ENCODE measurements at places on chromosomes 5 and 9.

GRCh38 chr5:14296533-14297331 lies 153.6 kb downstream of the TRIO start:
- DNase-seq, result no peak
- peaks cover 5% of the 10 kb centered on the region for H3K27me3 ChIP-seq
- no peaks in the 10 kb centered on the region for H3K4me1 ChIP-seq
- no peaks in the 10 kb centered on the region for H3K36me3 ChIP-seq
- no peak overlapping the region for H3K4me3 ChIP-seq
- H3K27ac ChIP-seq, result no peak overlapping the region

GRCh38 chr5:110638970-110639902 lies 87.2 kb downstream of the TMEM232 start:
- H3K4me3 ChIP-seq, result no peak overlapping the region
- H3K4me1 ChIP-seq, result peaks cover 5% of the 10 kb centered on the region
- no peaks in the 10 kb centered on the region for H3K36me3 ChIP-seq
- no peak for DNase-seq

DNA sequence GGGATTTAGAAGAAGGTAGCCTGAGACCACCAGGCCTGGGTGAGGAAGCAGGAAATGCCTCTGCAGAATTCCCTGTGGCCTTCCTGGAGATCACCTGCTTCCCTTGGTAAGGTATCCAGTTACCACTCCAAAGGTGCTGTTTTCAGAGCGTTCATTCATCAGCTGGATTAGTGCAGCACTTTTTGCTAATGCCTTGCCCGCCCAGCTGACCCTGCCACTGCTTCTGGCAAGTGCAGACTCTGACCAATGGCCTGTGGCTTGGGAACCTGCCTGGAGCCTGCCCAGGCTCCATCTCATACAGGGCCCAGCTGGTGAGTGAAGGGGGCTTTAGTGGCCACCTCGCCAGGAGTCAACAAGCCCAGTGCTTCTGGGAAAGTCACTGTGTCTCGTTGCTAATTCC lies 48.6 kb downstream of the FOXI1 start:
- no peak overlapping the region for H3K4me3 ChIP-seq
- no peak for DNase-seq
- peaks cover 7% of the 10 kb centered on the region for H3K27me3 ChIP-seq
- no peaks in the 10 kb centered on the region for H3K36me3 ChIP-seq
- H3K4me1 ChIP-seq, result peaks cover 2% of the 10 kb centered on the region

GRCh38 chr5:139772927-139773690 lies 22.5 kb upstream of the PSD2 start:
- H3K4me3 ChIP-seq, result no peak overlapping the region
- H3K36me3 ChIP-seq, result peaks cover 3% of the 10 kb centered on the region
- H3K4me1 ChIP-seq, result peaks cover 9% of the 10 kb centered on the region
- no peak for DNase-seq
- H3K27ac ChIP-seq, result no peak overlapping the region

DNA sequence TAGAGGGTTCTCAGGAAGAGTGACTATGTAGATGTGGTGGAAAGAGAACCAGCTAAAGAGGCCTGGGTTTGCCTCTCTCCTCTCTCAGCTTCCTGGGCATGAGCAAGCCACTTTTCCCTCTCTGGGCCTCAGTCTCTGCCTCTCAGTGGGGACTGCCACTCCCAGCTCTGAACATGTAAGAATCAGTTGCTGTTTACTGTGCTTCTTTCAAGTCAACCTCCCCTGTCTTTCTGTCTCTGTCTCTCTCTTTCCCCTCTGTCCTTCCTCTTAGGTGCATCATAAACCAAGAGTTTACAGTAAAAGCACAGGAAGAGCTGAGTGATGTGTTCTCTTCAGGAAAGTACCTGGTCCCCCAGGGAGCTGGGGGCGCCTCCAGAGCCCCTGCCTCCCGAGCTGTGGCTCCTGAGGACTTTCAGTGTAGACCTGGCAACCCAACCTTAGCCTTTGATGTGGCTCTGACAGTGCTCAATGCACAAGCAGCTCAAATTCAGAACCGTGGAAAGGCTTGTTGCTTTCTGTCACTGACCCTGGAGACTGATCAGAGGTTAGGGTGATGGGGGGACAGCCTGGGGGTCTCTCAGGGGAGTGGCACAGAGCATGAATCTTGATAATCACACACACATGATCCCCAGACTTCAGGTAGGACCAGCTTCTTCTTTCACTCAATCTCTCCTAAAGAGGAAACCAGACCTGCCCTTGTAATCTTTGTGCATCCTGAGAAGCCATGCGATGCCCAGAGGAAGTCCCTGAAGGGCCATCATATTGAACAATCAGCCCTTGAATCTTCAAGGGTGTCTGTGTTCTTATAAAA lies 59.4 kb upstream of the TNFSF8 start:
- H3K4me1 ChIP-seq, result peaks cover 40% of the 10 kb centered on the region
- peak overlapping the region; percentile 71 for H3K4me3 ChIP-seq
- H3K36me3 ChIP-seq, result no peaks in the 10 kb centered on the region

DNA sequence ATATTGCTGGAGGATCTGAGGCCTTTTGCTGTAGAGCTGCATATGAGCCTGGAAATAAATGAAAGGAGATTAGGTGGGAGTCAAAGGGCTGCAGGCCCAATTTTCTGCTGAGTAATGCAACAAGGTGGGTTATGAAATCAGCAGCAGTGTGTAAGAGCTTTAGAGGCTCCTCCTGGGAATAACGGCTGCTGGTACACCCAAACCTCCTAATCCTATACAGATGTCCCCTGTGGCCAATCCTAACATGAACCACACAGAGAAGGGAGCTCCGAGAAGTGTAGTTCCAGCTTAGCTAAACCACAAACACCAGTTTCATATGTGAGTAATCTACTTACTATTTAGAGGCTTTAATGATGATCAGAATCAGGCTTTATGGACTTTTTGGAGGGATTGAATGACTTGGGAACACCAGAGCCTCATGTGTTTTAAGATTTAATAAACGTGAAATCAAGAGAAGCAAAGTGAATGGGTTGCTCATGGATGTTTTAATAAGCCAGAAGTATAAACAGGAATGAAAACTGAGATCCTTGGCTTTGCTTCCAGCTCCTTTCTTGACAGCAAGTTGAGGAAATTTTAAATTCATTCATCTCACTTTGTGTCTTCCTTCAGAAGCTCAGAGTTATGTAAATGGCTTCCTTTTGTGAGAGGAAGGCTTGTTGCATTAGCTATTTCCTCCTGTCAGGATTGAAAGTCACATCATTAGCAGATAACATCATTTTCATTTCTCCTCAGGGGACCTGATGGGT lies 437.5 kb downstream of the TMEM232 start:
- H3K4me3 ChIP-seq, result no peak overlapping the region
- H3K4me1 ChIP-seq, result no peaks in the 10 kb centered on the region
- H3K27me3 ChIP-seq, result no peaks in the 10 kb centered on the region
- H3K27ac ChIP-seq, result no peak overlapping the region

- H3K36me3 ChIP-seq, result peaks cover 5% of the 10 kb centered on the region
- no peak overlapping the region for H3K27ac ChIP-seq
- H3K4me3 ChIP-seq, result no peak overlapping the region
- no peak for DNase-seq
- peaks cover 5% of the 10 kb centered on the region for H3K27me3 ChIP-seq
- H3K4me1 ChIP-seq, result no peaks in the 10 kb centered on the region
Measured at GRCh38 chr9:84723426-84723825, 53.9 kb downstream of the NTRK2 start.

- H3K36me3 ChIP-seq, result no peaks in the 10 kb centered on the region
- H3K4me1 ChIP-seq, result peaks cover 3% of the 10 kb centered on the region
- no peak overlapping the region for H3K27ac ChIP-seq
Measured at GRCh38 chr9:134220311-134220710, 55.9 kb upstream of the RNU6ATAC start.

- no peak for DNase-seq
- no peaks in the 10 kb centered on the region for H3K4me1 ChIP-seq
- no peak overlapping the region for H3K27ac ChIP-seq
- no peaks in the 10 kb centered on the region for H3K27me3 ChIP-seq
- no peak overlapping the region for H3K4me3 ChIP-seq
- no peaks in the 10 kb centered on the region for H3K36me3 ChIP-seq
Measured at GRCh38 chr5:28082610-28083009, 1044.2 kb upstream of the CDH9 start.

DNA sequence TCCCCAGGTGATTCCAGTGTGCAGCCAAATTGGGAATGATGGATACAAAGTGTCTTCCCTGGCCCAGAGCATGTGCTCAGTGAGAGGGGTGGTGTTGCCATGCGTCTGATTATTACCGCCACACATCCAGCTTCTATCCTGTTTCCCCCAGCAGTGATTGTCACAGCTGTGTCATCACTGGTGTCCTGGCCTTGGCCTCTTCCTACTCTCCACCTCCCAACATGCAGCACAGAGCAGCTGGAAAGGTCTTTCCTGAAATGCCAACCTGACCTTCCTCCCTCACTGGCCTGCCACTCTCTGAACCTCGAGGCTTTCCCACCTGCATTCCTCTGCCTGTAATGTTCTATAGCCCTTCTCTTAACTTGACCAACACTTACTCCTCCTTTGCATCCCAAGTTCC lies 60.0 kb downstream of the TMOD1 start:
- H3K4me3 ChIP-seq, result no peak overlapping the region
- H3K27me3 ChIP-seq, result peaks cover 46% of the 10 kb centered on the region
- no peak overlapping the region for H3K27ac ChIP-seq
- no peak for DNase-seq

DNA sequence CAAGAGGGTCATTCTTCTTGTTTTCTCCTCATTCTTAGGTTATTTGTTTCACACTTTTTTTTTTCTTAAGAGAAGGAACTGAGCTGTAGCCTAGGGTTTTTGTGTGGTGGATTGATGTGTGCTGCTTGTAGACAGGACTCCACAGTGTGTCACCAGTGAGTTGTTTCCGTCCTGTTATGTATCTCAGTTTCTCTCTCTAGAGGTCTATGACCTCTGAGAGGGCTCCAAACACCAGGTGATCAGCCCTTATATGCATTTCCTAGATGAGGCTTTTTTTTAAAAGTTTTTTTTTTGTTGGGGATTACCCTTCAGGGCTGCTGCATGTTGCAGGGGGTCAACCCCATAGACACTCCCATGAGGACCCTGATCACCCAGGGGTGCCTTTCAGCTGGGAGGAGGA lies 124.2 kb upstream of the MAST4 start:
- H3K27ac ChIP-seq, result no peak overlapping the region
- no peak overlapping the region for H3K4me3 ChIP-seq
- H3K27me3 ChIP-seq, result no peaks in the 10 kb centered on the region
- no peaks in the 10 kb centered on the region for H3K36me3 ChIP-seq

DNA sequence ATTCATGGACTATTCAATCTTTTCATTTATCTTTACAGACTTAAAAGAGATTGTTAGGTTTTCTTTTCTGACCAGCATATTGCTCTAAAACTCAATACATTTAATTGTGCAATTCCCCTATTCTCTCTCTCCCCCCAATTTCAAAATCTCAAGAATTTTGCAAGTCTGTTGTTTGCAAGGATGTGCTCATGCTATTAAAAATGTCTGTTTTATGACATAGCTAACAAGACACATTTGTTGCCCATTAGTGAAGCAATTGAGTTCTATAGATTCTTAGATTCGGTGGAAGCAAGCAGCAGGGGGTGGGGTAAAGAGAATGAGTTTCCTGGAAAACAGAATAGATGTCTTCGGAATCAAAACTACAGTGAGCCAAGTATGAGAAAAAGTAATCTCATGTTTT lies 8.5 kb upstream of the CSNK1A1 start:
- no peak for DNase-seq
- H3K27me3 ChIP-seq, result no peaks in the 10 kb centered on the region
- H3K27ac ChIP-seq, result no peak overlapping the region
- H3K4me3 ChIP-seq, result no peak overlapping the region
- peaks cover 12% of the 10 kb centered on the region for H3K4me1 ChIP-seq

DNA sequence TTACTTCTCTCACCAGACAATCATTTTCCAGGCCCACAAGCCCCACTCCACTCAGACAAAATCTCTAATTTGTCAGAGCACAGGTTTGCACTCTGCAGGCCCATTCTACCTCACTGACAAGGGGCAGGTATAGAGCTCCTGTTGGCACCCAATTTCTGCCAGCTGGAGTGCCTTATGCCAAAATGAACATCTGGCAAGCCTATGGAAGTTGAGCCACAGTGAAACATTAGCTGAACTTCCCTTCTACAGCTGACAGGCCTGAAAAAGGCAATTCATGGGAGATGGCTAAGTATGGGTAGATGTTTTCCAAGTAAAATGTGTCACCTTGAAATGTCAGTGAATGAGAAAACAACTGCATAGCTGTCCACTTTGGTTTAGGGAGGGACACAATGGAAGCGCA lies 87.0 kb downstream of the SPOCK1 start:
- no peak overlapping the region for H3K4me3 ChIP-seq
- no peak overlapping the region for H3K27ac ChIP-seq
- no peak for DNase-seq
- H3K36me3 ChIP-seq, result no peaks in the 10 kb centered on the region
- no peaks in the 10 kb centered on the region for H3K4me1 ChIP-seq

DNA sequence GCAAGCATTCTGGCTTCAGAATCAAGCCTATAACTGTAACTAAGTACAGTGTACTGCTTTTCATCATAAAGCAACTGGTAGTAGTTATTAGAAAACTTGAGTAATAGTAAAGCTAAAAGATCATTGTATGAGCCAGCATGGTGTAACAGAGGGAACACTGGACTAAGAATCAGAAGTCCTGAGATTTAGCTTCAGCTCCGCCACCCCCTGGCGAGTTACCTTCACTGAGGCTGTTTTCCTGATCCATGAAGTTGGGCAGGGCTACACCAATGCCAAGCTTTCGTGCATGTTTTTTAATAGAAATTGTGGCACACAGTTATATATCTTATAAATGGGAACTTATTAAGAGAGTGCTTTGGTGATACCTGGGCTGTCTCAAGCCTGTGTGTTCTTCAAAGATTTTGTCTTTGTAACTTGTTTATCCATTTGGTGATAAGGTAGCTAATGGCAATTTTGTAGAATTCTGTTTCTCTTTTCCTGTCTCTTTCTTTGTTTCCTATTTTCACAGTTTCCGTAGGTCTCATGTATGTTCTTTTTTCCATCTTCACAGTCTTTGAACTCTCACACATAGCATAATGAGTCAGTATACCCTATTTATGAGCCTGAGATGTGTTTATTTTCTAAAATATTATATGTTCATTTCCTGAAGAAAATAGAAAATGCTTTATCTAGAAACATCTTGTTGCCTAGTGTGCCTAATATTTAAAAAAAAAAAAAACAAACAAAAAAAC lies 102.3 kb downstream of the GDNF start:
- peaks cover 8% of the 10 kb centered on the region for H3K4me1 ChIP-seq
- no peak for DNase-seq
- H3K27me3 ChIP-seq, result no peaks in the 10 kb centered on the region
- H3K4me3 ChIP-seq, result no peak overlapping the region

DNA sequence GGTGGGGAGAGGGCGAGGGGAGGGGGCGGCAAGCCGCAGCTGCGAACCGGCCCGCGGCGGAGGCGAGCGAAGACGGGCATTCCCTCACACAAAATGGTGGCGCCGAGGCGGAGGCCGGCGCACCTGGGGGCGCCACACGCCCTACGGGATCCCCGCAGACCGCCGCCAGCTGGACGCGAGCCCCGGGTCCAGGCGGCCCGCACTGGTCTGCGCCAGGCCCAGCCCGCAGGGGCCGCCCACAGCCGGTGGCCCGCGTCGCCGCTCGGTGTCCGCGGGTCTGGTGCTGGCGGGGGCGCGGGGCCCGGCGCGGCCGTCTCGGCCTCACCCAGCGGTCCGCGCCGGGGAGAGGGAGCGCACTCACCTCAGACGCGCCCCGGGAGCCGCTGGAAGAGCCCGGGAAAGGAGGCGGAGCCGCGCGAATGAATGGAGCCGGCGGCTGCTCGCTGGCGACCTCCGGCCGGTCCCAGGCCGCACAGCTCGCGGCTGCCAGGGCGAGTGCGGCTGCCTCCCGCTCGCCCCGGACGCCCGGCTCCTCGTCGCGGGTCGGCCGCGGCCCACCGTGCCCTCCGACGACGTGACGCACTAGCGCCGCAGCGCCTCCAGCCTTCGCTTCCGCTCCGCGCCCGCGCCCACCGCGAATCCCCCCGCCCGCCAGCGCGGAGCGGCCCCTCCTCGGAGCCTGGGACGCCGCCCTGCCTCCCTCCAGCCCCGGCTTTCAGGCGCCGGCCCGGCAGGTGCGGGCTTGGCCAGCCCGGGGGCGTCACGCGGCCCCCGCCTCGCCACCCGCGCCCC lies at the start of gene FAM169A:
Gene FAM169A (minus strand): TSS at position 584 of the 792 bp plus-strand sequence. CDS start 24,711 bp downstream, outside the sequence.
- no peaks in the 10 kb centered on the region for H3K36me3 ChIP-seq
- no peaks in the 10 kb centered on the region for H3K27me3 ChIP-seq
- peak; percentile 51 for DNase-seq
- peaks cover 29% of the 10 kb centered on the region for H3K4me1 ChIP-seq

Data from T-helper 17 cell (primary cell).